ENCODE measurements at places on chromosomes 1 and 21. TPM values are rescaled to one million over a fixed set of nuclear protein-coding genes. Genes with fewer than 3 reads are reported as not detected.

DNA sequence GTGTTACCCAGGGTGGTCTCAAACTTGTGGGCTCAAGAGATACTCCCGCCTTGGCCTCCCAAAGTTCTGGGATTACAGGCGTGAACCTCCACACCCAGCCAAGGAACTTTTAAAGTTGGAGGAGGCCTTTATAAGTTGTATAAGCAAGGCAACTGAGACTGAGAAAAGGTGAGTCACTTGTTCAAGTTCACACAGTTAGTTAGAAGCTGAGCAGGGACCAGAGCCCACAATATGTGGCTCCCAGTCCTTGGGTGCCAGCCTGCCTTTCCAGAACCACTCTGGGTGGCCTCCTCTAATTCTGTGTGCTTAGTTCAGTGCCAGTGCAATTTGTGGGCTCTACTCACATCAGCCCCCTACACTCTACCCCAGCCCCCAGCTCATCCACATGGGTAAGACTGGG lies 3.7 kb downstream of the RAB25 start:
- DNase-seq: peak; percentile 13

DNA sequence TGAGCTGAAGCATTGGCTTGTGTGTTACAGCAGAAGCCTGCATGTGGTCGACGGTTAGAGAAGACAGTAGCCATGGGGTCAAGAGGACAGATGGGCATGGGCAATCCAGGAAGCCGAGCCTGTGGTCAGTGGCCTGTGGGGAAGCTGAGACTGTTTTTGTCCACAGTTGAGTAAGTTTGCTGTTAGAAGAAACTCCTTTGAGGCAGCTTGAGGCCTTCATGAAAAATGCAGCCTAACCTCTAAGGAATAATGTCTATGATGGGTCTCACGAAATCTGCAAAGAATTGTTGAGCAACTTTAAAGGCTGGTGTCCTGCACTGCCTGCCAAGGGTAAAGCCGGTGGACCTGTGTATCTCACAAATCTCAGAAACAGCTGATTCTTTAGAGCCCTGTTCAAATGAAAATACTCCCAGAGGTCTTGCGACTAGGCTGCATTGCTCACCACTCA lies 322.4 kb downstream of the SETD4 start:
- DNase-seq: no peak

Gene TNFRSF4
- total RNA-seq: 588 TPM

Gene SPATA21
- not detected for total RNA-seq

Gene NCAM2
- total RNA-seq: not detected

Gene CA6
- total RNA-seq: 2.5 TPM

- DNase-seq: no peak
Measured at GRCh38 chr1:147807405-147807804, 47.0 kb upstream of the GJA5 start.

GRCh38 chr21:15568516-15568915 lies 161.3 kb upstream of the USP25 start:
- DNase-seq: no peak

DNA sequence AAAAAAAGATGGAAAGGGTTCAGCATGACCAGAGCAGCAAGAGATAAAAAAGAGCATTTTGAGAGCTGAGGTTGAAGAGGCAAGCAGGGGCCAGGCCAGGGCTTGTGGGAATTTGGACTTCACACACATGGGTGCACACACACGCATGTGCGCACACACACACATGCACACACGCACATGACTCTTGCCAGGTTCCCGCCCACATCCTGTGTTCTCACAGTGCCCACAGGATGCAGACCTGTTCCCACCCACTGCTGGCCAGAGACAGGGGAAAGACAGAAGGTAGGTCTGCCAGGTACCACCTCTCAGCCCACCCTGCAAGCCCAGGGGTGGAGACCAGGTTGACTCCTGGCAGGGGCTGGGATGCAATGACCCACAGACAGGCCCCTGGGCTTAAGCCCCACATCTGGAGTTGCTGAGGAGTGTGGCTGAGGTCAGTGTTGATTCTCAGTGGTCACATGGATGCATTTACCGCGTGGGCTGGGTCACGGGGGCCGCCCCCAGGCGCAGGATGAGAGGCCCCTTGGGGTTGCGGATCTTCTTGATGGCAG lies 4.4 kb downstream of the COL16A1 start:
- DNase-seq: peak; percentile 41

Gene UTS2
- not detected for total RNA-seq

Gene AXDND1
- 0.43 TPM for total RNA-seq

Gene LCE1E
- not detected for total RNA-seq

Gene RUNX1
- 56.2 TPM for total RNA-seq

Gene MX2
- 30.1 TPM for total RNA-seq

DNA sequence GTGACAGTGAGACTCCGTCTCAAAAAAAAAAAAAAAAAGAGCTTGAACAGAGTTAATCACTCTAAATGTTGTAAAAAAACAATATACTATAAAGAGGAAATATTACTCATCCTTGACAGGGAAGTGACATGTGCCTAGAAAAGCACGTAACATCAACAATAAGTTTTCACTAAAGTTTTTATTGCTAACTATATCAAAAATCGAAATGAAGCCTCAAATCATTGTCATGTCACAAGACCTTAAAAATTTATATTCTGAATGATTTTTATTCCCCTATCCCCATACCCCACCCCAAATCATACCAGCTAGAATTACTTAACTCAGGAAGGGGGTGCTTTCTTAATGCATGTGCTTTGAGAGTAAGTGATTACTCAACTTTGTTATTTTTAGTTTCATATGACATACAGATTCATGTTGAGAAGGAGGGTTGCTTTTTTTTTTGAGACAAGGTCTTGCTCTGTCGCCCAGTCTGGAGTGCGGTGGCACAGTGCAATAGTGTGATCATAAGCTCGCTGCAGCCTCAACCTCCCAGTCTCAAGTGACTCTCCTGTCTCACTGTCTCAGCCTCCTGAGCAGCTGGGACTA lies 53.6 kb upstream of the MUTYH start:
- DNase-seq: peak; percentile 9

Gene CFAP45
- 2.8 TPM for total RNA-seq

DNA sequence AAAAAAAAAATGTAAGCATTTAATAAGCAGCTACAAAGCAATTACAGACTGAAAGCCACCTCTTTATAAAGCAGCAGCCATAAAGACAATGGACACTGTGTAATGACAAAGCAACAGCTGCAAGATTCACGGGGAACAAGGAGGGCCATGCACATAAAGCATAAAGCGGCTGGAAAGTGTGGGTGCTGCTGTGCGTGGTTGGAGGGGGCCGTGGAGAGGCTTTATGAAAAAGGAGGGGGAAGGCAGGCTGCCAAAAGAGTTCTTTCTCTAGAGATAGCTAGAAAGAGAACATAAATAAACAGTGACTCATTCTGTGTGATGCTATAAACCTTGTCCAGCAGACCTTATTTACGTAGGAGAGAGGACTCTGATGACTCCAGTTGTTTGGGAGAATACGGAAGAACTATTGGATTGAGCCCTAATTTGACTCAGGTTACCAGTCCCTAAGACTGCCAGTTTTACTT lies 49.3 kb downstream of the ADAMTS1 start:
- no peak for DNase-seq

Gene UCK2
- total RNA-seq: 39.8 TPM

DNA sequence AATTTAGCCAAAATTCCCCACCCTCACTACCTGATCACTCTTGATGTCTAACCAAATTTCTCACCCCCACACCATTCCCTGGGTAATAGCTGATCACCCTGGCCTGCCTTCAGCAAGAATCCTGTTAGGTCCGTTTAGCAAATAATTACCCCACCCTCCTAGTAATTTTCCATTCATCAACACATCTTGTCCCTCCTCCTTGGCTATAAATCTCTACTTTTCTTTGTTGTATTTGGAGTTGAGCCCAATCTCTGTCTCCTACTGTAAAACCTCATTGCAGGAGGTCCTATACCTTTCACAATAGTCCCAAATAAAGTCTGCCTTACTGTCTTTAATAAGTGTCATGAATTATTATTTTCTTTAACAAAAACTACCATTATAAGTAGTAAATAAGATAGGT lies 6.9 kb upstream of the PRKAA2 start:
- no peak for DNase-seq

GRCh38 chr1:153537376-153537730 lies 1.6 kb upstream of the S100A6 start:
- DNase-seq: no peak

Gene PLPP3
- total RNA-seq: not detected

Gene KLHDC7A
- not detected for total RNA-seq

DNA sequence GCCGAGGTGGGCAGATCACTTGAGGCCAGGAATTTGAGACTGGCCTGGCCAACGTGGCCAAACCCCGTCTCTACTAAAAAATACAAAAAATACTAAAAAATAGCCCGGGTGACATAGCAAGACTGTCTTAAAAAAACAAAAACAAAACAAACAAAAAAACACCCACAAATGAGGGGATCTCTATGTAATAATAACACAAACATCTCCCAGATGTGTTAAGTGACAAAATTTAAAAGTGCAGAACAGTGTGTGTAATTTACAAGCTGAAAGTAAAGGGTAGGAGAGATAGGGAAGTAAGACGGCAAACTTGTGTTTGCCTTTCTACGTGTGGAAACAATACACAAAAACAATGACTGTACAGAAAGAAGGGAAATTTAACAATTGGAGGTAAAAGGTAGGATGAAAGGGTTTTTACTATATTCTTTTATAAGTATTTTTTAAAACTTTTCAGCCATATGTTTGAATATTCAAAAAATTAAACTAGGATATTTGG lies 36.3 kb downstream of the ARID4B start:
- no peak for DNase-seq

Gene UBXN10
- 0.91 TPM for total RNA-seq

DNA sequence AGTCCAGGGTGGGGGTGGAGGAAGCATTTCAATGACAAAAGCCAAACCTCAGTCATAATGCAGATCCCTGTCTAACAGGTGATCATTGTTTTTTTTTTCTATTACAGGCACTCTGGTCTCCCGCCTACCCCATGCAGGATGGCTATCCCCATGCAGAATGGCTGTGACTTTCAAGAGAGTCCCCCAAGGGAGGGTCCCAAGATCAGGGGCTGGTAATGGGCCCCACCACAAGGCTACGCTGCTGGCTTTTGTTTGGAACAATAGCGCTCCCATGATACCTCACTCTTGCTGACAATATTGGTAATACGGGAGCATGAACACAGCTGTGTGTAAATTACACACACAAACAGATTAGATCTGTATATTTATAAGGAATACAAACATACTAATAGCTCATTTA lies 119.4 kb downstream of the SLC45A1 start:
- DNase-seq: no peak

- DNase-seq: no peak
Measured at GRCh38 chr1:97159342-97159741, 437.8 kb downstream of the PTBP2 start.

DNA sequence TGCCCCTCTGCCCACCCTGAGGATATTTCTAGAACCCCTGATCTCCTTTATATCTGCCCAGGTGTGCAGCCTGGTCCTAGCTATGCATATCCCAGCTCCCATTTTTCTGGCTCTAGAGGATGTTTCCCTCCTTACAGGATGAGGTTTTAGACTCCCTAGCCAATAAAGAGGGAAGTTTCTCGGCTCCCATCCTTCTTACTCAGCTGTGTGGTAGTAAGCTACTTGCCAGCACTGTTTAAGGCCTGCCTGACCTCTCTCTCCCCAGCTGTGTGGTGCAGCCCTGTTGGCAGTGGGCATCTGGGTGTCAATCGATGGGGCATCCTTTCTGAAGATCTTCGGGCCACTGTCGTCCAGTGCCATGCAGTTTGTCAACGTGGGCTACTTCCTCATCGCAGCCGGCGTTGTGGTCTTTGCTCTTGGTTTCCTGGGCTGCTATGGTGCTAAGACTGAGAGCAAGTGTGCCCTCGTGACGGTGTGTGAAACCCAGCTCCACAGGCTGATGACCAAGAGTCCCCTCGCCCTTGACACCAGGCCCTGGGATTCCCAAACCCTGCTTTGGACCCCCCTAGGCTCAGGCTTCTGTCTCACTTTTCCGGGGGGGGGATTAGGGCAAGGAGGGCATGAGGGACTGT lies 7.8 kb upstream of the P3R3URF start:
- no peak for DNase-seq

DNA sequence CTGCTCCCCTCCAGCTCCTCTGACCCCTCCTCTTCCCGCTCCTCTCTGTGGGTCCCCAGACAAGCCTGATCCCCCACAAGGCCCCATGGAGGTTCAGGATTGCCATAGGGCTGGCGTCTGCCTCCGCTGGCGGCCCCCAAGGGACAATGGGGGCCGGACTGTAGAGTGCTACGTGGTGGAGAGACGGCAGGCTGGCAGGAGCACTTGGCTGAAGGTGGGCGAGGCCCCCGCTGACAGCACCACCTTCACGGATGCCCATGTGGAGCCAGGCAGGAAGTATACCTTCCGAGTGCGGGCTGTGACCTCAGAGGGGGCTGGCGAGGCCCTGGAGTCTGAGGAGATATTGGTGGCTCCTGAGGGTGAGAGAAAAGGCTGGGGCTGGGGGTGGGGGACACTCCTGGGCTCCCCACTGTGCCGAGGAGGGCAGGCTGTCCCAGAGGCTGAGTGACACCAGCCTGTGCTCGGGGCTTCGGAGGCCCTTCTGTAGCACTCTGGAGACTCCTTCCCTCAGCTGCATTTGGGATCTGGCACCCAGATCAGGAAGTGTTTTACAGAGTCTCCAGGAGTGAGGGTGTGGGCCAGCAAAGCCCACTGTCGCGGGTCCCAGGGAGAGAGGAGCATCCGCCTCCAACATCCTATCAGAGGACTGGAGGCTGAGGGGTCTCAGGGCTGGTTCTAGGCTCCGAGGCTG lies 25.9 kb downstream of the IGFN1 start:
- no peak for DNase-seq

Gene ZNF672
- total RNA-seq: 42.2 TPM

Gene TMEM81
- total RNA-seq: 6.1 TPM

Gene CGN
- 1.9 TPM for total RNA-seq

DNA sequence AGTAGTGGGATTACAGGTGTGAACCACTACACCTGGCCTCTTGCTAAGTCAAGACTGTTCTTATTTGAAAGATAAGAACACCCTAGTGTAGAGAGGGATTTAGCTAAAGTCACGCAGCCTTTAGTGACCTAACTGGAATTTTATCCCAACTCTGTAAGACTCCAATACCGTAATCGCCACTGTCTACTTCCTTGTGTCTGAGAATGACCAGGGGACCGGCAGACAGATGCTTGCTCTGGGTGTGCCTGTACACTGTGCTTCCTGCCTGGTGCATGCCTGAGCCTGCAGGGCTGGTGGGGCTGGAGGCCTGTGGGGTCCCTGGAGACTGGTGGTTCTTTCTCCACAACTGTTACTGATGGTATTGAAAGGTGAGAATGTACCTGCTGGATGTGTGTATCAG lies 15.3 kb downstream of the MFSD2A start:
- DNase-seq: no peak

Gene TMPRSS3
- 57.1 TPM for total RNA-seq

Gene KCNK2
- total RNA-seq: not detected

DNA sequence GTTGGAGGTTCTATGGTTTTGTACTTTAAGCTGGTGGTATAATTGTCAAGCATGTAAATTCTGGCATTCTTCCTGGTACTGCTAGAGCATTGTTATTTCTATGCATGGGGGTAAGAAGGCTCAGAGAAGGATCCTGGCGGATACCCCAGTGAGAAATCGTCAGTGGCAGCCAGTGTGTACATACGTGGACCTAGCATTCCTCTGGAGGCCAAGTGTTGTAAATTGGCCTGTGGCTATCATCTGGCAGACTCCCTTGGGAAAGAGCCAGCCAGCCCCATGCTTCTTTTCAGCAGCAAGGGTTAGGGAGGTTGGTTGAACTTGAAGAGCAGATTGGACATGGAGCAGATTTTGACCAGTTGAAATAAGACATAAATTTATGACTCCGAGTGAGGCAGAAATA lies 5.2 kb upstream of the AGO3 start:
- no peak for DNase-seq

Gene HSD3B1
- not detected for total RNA-seq

Gene THEM5
- not detected for total RNA-seq

- DNase-seq: no peak
Measured at GRCh38 chr1:41500781-41501518, 16.5 kb upstream of the EDN2 start.

Gene SLC5A9
- not detected for total RNA-seq
